ENCODE measurements at places on chromosomes 1 and 21.

- no peak for DNase-seq
Measured at GRCh38 chr1:151891512-151891911, 17.8 kb downstream of the THEM4 start.

DNA sequence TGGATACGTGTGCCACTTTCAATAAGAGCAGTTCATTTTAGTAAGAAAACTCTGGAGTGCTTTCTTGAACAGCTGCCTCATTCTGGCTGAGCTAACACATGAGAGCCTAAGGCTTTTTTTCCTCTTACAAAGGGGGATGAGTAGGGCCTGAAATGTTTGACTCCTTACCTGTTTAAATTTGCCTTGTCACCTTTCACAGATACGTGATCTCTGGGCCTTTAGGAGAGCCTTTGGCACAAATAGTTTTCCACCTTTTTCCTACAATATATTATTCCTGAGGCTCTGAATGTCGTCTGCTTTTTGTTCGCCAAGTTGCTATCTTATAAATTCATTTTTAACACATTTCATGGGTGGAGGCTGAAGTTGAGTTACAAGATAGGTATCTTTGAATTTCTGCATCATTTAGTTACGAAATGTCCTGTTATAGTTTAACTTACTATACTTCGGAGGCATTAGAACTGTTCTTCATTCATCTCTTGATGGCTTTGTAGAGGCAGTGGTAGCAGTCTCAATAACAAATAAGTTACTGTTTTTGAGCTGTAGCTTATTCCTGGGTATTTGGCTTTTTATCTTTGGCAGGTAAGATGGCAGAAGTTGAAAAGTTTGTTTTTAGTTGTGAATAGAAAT lies 17.2 kb downstream of the UBAP2L start:
- no peak for DNase-seq

- DNase-seq = peak; percentile 86
Measured at GRCh38 chr1:119611701-119612113, 36.4 kb downstream of the ZNF697 start.

- no peak for DNase-seq
Measured at GRCh38 chr1:55309786-55310504, 94.8 kb upstream of the USP24 start.

- no peak for DNase-seq
Measured at GRCh38 chr1:85584923-85585322, 4.4 kb downstream of the CCN1 start.

GRCh38 chr1:177873238-177873637 lies 96.6 kb downstream of the SEC16B start:
- DNase-seq = peak; percentile 59

DNA sequence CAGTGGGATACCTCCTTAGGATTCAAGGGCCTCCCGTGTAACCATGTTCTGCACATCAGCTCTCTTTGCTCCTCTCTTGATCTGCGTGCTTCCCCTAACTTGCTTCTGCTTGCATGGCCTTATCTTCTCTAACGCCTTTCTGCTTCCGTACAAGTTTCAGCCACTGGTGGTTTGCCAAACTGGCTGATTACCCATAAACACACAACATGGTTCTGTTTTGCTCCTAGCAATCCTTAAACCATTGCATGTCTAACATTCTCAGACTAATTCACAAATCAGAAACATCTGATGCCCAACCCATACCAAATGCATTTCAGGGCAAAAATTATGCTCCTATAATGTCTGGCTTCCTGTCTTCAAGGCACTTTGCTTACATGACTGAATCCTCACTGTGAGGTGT lies 166.4 kb downstream of the PBX1 start:
- no peak for DNase-seq

DNA sequence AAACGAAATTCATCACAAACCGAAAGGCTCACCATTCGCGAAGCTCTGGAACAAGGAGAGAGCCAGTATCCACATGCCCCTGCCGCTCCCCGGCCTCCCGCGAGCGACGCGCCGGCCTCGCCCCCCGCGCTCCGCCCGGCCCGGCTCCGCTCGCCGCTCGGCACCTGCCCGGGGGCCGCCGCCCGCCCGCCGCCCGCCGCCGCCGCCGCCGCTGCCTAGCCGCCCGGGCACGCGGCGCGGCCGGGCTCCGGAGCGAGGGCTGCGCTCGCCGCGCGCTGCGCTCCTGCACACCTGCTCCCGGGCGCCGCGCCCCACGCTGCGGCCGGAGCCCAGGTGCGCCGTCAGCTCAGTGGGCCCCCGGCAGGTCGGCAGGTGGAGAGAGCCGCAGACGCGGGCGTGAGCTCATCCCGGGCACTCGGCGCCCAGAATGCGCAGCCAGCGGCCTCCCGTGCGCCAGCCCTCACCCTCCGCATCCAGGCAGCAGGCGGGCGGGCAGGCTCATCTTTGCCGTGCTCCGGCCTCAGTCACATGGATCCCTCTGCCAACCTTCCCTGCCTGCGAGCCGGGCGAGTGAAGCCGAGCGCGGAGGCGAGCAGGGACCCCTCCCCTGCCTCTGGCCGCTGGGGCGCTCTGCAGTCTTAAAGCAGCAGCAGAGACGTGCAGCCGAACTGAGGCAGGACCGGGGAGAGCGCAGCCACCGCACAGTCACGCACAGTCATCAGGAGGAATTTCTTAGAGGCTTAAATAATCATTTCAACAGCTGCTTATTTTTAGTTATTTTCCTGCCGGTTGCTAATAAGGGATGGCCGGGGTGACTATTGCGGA lies at the start of gene DSCAM:
Gene DSCAM, minus strand, starts transcription at position 572 of the 825 bp plus-strand sequence. Its CDS starts 497 bp downstream, at position 75.
- no peak for DNase-seq

GRCh38 chr21:20591284-20591683 lies 406.9 kb upstream of the NCAM2 start:
- DNase-seq = no peak

DNA sequence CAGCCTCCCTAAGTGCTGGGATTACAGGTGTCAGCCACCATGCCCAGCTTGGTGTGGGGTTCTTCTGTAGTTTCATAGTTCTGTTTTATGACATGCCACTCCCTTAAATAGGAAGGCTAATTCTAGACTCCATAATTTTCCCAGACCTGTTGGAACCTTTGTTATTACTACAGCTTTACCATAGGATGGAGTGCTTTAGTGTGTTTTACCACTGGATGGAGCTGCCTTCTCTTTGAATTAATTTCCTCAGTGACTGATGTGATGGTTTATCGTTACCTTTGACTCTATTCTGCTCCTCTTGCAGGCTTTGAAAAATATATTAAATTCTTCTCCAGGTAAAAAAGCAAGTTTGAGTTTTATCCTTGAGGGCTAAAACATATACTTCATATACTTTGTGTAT lies 84.6 kb upstream of the NEK7 start:
- no peak for DNase-seq
